GM12891 (cell line): ENCODE measurements at places on chromosomes 12 and 14.

DNA sequence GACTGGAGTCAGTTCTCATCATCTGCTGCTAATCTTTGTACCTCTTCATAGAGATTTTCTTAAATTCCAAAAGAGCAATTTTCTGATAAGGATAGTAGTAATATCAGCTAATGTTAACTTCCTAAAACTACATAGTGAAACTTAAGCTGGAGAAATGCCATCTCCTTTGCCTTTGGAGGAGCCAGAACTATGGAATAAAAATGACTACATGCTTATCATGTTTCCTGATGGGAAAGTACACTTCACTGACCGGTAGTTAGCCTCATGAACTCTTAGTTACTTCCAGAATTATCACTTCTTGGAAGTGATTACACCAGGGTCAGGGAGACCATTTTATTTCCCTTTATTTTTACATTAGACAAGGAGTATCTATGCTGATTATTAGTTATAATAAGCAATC, 1222.1 kb upstream of the TMEM132C start:
- no peak for DNase-seq

DNA sequence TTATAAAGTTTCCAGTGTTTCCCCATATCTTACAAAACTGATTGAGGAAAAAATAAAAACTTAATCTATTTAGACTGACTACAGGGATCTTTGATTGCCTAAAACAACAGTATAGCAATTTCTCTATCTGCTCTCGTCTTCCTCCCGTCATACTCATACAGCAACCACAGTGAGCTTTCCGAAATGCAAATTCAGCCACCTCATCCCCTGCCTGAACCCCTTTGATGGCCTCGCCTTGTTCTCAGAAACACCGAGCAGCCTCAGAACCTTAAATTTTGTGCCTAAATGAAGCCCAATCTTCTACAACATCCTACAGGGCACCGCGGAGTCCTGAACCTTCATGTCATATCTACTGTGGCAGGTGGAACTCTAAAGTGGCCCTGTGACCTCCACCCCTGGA, 223.7 kb upstream of the TMEM132C start:
- DNase-seq = no peak

GRCh38 chr14:24092110-24092504, 2.0 kb upstream of the PCK2 start:
- DNase-seq = no peak

DNA sequence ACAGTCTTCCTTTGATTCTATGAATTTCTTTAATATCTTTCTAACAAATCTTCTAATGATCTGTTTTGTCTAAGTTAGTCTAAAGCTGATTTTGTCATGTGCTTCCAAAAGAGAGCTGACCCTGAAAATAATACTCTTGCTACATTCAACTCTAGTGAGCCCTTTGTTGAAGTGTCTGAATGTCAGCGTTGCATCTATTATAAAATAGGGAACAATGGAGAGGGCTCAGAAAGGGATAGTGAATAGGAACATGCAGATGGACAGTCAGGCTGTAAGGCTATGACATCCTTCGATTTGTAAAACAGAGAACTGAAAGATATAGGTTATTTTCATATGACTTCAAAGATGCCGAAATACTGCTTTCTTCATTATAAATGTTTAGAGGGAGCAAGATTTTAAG, 304.5 kb downstream of the GALC start:
- DNase-seq = no peak

GRCh38 chr12:49161092-49161795, 27.6 kb downstream of the TUBA1A start:
- DNase-seq = no peak

DNA sequence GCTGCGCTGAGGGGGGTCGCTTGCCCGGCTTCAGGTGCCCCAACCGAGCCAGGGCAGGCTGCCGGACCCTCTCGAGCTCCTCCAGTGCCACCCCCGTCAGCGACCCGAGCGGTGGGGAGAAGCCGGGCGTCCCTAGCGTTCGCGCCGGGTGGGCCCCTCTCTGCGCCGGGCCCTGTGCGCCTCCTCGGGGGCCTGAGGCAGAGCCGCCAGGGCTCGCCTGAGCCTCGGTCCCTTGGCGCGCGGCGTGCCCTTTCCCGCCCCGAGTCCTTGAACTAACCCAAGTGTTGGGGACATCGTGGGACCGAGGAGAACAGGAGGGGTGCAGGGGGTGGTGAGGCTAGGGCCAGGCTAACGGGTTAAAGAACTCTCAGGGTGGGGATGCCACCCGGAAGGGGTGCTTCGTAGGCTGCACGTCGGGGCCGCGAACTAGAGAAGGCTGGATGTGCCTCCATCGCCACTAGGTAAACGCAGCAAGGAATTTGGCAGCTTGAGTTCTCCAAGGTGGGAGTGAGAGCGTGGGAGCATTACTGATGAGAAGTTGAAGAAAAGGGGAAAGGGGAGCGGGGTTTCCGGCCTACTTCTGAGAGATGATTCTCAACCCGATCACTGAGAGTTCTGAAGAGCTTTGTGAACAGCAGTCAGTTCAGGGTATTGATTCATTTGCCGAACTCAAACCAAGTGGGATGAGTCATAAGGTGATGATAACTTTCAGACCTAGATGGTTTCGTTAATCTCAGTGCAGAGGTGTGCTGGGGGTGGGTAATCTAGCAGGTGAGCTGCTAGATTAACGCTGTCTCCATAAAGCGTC, 618 bp downstream of the RNF34 start:
- peak; percentile 41 for DNase-seq

GRCh38 chr12:87140262-87140661, 884.1 kb upstream of the MGAT4C start:
- no peak for DNase-seq

DNA sequence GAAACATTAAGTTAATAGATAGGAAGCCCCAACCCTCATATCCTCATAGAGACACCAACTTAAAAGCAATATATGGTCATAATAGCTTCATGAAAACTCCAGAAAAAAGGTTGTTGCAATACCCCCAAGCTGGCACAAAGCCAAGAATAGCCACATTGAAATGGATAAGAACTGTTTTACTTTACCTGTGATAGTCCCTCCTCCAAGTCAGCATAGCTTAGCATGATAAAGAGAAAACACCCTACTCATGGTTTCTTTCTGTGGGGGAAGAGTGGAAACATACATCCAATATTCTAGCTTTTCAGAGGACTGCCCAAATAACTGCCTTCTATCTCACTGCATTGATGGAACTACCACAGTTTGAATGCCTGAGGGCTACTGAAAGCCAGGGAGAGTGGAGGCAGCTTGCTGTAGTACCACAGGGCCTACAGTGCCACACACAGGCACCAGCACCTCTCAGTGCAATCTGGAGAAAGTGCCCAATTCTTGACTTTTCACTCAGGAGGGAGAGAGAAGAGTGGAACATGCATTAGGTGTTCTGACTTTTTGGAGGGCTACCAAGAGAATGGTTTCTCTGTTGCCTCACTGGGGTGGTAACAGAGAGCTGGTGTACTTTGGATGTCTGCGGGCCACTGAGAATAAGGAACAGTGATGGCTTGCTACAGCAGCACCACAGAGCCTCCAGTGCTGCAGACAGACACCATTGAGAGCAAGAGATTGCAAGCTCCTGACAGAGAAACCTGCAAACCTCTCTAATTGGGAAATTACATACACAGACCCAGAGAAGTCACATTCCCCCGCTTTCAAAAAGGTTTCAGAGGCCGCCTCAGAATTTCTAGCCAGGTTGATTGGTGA, 157.1 kb upstream of the GARIN2 start:
- no peak for DNase-seq

- DNase-seq = no peak
Measured at GRCh38 chr12:18146363-18146762, 56.4 kb upstream of the RERGL start.

DNA sequence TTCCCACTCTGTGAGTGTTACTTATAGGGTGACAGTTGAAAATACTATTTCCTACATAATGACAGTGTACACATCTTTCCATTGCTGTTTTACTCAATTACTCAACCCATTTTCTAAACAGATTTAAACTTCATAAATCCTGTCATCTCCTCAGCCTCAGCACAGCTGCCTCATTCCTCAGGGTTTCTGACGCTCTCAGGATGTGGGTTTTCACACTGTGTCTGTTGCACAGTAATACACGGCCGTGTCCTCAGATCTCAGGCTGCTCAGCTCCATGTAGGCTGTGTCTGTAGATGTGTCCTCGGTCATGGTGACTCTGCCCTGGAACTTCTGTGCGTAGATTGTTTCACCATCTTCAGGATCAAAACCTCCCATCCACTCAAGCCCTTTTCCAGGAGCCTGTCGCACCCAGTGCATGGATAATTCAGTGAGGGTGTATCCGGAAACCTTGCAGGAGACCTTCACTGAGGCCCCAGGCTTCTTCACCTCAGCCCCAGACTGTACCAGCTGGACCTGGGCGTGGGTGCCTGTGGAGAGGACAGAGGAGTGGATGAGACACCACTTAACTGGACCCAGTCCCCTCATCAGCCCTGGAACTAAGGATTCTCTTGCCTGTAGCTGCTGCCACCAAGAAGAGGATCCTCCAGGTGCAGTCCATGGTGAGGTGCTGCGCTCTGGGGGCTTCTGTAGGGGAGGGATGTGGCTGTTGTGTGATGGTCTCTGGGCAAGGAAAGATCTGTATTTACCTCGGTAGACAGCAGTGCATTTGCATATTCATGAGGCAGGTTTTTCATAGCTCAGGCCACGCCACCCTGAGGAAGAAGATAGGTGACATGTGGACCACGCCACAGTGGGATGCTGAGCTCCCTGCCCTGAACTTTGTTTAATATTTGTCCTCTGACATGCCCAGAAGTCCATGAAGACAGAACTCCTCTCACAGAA, 750.2 kb downstream of the TMEM121 start:
- DNase-seq = no peak

GRCh38 chr14:105300542-105301102, at the start of gene BRF1:
BRF1 (minus strand) TSS chr14:105301001; CDS start chr14:105300629, 372 bp downstream.
- DNase-seq = peak; percentile 90

DNA sequence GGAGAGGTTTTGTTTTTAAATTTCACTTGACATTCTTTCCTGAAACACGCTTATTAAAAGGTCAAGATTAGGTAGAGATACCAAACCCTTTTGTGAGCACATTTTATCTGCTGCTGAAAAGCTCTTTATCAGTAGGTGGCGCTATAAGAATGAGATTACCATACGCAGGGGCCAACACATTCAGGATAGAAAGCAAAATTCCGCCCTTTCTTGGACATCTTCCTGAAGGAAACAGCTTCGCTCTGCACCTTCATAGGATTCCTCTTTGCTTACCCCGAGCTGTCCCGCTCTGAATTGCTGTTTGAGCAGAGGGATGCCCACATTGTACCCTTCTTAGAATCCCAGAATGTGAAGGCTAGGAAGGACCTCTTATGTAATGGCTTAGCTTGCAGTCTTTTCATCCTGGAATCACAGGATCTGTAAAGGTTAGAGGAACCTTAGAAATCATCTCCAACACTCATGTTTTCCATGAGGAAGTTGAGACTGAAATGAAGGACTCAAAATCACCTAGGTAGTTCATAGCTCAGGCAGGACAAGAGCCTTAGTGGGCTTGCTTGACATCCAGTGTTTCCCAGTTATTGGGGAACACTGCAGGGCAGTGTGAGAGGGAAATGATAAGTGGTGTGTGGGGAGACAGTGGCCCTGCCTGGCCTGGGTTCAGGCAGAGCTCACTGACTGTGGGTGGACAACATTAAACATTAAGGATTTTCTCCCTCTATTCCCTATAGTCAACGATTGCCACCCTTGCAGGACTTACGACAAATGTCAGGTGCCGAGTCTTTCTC, 38.7 kb upstream of the CRY1 start:
- peak; percentile 11 for DNase-seq

DNA sequence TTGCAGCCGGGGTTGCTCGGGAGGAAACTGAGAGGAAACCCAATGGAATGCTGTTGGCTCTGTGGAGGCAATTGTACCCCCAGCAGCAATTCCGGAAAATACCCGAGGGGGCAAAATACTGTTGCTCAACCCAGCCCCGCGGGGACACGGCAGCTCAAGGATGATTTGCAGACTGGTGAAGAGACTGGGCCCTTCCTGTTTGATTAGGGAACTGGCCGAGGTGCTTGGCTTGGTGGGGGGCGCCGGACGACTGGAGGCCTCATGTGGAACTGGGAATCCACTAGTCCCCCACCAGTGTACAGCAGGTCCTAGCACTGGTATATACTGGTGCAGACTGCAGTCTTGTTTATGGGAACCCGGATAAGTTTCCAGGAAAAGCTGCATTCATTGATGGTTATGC, 10.3 kb upstream of the RNASE12 start:
- no peak for DNase-seq

GRCh38 chr14:52862632-52863333, 71.4 kb upstream of the GNPNAT1 start:
- no peak for DNase-seq

GRCh38 chr12:46557539-46558373, 185.2 kb upstream of the SLC38A2 start:
- no peak for DNase-seq

- no peak for DNase-seq
Measured at GRCh38 chr12:121287267-121287954, 9.1 kb downstream of the CAMKK2 start.

GRCh38 chr14:79278798-79279644, 932.3 kb downstream of the DIO2 start:
- no peak for DNase-seq
